ENCODE measurements at places on chromosomes 4 and X.
A peak's percentile ranks its signal among the peaks of the same experiment; 100 is the strongest.

DNA sequence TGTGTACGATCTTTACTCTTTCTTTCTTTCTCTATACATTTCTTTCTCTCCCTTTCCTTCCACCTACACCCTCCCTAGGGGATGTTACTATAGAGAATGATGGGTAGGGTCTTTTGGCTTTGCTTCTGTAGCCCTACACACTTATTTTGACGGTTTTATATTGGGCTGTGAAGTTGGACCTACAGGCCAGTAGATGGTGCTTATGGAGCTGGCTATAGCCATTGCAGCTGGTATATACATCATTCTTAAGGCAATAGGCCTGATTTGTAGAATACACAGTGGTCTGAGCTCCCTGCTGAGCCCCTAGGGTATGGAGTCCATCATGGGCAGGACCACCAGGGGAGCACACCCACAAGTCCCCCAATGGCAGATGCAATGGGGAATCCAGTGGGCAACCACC, 1869.7 kb downstream of the STIM2 start:
- no peak for DNase-seq

DNA sequence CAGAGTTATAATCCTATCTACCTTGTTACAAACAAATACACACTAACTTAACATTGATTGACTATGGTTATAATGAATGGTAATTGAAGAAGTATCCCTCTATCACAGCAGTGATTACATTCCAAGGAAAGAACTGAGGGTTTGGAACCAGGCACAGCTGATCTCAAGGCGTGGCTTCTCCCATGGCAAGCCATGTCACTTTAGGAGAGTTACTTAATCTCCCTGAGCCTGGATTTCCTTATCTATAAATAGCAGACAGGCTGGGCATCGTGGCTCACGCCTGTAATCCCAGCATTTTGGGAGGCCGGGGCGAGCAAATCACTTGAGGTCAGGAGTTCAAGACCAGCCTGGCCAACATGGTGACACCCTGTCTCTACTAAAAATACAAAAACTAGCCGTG, 25.6 kb downstream of the SORBS2 start:
- DNase-seq = no peak

DNA sequence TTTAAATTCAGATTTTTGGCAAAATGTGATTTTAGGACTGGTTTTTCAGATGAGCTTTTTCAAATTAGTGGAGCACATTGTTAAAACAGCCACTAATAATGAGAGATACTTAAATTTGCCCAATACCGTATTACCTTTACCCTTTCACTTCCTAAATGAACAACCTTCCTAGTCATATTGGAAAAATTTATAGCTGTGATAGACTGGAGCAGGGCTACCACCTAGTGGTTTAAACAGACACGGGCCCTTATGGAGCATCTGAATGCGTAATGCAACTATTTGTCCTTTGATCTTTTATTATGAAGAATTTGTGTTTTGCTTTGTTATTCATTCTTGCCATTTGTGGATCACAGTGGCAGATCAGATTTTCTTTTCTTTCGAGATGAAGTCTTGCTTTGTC, 72.7 kb downstream of the KDM6A start:
- DNase-seq = peak; percentile 1

DNA sequence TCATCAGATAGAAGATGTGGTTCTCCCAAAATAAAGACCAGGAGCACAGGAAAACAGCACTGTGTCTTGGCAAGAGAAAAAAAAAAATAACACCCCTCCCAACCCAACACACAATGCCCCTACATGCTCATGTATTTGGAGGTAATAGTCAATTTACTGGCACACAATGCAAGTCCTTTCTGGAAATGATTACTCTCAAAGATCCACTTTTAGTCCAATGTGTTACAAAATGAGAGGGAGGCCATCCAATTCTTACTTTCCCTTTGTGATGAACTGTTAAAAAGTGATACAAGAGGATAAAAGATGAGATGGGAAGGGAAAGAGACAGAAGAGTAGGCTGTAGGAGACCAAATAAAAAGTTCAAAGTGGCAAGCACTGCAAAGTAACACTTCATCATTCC, 180.3 kb upstream of the DKK2 start:
- no peak for DNase-seq

GRCh38 chr4:39587881-39588280, 50.8 kb downstream of the SMIM14 start:
- DNase-seq = no peak

GRCh38 chr4:78061939-78062570, 4.9 kb downstream of the FRAS1 start:
- no peak for DNase-seq

- no peak for DNase-seq
Measured at GRCh38 chr4:131547506-131547981, 1601.5 kb upstream of the PCDH10 start.

DNA sequence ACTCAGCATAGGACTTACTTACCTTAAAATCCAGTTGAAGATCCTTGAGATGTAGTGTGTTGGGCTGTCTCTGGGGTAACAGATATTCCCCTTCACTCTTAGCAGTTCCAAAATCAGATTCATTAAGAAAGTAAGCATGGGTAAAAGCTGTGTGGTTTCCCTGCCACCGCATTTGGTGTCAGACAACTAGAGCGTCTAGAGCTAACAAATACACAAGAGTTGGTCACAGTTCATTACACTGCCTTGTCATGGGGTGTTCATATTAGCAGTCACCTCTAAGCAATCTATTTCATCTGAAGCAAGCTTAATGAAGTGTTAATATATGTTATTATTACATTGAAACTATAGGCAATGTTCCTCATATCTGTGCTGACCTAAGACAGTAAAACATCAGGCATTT, 342.8 kb downstream of the PPARGC1A start:
- no peak for DNase-seq

GRCh38 chr4:141247430-141247780, 26.7 kb downstream of the ZNF330 start:
- DNase-seq = no peak

DNA sequence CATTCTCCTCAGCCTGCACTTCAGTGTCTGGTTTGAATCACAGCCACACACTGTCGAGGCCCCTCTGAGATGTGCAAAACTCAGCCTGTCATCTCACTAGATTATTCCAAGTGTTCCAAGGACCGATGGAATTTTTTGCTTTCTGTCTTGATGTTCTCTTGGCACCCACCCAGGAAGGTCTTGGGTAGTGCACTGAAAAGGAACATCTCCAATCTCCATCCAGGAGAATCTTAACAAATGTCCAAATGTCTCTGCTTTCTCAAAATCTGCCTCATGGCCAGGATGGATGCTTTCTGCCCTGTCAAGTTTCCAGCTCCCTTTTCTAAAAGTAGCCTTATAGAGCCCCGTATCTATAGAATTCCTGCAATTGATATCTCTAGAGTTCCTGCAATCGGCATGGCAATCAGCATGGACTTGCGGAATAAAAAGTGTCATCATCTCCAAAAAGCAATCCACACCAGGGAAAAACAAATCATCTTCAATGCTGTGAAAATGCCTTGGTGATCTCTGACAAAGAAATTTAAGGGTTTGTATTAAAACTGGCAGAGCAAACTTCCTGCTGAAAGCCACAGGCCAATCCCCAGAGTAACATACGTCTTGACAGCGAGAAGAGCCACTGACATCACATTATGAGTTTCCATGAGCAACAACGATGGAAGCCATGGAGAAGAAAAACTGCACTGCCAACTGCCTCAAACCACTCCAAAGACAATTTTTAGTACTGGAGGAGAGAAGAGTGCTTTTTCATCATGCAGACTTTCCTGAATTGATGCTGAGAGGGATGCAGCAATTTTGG, 215.3 kb upstream of the FAM9B start:
- DNase-seq = no peak

- no peak for DNase-seq
Measured at GRCh38 chrX:119728487-119728886, 29.9 kb upstream of the SOWAHD start.

- no peak for DNase-seq
Measured at GRCh38 chr4:110830461-110830860, 207.6 kb upstream of the PITX2 start.

GRCh38 chrX:8960957-8961468, 72.9 kb downstream of the FAM9B start:
- no peak for DNase-seq

GRCh38 chr4:89363786-89364185, 56.2 kb upstream of the GPRIN3 start:
- DNase-seq = no peak

DNA sequence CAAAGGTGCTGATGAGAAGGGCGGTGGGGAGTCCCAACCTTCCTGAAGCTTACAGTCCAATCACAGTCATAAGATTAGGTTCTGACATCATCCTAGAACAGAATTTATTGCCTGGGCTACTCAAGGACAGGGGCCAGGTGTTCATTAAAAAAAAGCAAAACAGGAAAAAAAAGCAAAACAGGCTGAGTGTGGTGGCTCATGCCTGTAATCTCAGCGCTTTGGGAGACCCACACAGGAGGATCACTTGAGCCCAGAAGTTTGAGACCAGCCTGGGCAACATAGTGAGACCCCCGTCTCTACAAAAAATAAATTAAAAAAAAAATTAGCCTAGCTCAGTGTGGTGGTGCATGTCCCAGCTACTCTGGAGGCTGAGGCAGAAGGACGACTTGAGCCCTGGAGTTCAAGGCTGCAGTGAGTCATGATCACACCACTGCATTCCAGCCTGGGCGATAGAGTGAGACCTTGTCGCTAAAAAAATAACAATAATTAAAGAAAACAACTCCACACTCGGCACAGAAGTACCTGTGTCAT, 3.0 kb downstream of the RAB9A start:
- DNase-seq = no peak

- no peak for DNase-seq
Measured at GRCh38 chr4:173958445-173958844, 325.0 kb downstream of the FBXO8 start.

DNA sequence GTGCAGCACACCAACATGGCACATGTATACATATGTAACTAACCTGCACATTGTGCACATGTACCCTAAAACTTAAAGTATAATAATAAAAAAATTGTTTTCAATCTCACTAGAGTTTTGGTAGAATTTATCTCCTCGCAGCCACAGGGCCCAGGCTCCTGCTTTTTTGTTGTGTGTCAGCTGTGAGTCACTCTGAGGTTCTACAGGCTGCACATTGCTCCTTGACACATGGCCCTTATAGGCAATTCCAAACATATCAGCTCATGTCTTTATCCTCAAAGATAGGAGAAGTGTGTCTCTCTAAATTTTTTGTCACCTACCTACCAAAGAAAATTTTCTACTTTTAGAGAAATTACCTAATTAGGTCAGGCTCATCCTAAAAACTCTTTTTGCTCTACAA, 252.1 kb upstream of the ADGRL3 start:
- no peak for DNase-seq

DNA sequence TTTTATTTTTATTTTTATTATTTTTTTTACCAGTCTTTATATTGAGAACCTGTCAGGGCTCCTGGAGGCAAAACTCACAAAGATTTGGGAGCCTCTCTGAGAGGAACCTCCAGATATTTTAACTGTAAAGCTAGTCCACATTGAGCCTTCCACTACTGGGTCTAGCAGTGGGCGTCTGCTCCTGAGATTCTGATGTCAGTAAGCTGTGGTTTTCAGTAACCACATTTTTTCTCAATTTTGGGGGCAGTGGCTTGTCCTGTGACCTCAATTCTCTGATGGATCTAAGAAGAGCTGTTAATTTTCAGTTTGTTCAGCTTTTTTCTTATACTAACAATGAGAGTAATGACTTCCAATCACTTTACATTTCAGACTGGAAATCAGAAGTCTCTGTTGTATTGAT, 23.6 kb upstream of the GPRASP1 start:
- DNase-seq = no peak

- no peak for DNase-seq
Measured at GRCh38 chrX:13341491-13342101, 21.7 kb upstream of the ATXN3L start.

DNA sequence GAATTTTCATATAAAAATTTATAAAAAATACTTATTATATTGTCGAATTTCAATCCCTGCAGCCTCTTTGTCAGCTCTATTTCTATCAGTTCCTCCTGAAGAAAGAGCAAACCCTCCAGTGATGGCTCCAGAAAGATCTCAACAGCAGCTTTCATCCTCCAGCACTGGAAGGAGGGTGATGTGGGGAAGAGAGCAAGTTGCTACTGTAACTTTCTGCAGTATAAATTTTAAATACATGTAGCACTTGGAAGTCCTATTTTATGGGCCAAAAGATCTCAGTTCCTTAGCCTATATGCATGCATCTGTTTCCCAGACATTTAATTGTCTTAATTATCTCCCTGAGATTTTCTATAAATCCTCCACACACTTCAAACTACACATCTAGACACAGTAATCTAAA, 13.7 kb upstream of the ODAM start:
- DNase-seq = no peak

DNA sequence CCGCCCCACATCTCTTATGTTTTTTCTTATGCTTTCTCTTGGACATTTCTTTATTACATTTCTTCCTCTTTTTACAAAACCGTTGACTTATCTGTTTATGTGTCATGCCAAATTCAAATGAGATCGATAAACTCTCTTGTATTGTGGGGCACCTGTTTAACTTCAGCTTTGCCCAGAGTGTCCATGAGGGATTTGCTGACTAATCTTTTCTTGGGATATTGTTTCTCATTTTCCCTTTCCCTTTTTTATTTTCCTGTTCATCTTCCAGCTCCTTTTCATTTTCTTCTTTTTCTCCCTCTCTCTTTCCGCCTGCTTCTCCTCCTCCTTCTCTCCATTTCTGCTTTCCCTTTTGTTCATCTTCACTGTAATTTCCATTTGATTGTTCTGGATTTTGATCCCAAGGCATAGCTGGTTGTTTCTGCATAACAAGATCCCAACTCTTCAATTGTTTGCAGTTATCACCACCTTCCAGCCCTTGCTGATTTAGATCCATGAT, 10.7 kb downstream of the TIMM8A start:
- no peak for DNase-seq

DNA sequence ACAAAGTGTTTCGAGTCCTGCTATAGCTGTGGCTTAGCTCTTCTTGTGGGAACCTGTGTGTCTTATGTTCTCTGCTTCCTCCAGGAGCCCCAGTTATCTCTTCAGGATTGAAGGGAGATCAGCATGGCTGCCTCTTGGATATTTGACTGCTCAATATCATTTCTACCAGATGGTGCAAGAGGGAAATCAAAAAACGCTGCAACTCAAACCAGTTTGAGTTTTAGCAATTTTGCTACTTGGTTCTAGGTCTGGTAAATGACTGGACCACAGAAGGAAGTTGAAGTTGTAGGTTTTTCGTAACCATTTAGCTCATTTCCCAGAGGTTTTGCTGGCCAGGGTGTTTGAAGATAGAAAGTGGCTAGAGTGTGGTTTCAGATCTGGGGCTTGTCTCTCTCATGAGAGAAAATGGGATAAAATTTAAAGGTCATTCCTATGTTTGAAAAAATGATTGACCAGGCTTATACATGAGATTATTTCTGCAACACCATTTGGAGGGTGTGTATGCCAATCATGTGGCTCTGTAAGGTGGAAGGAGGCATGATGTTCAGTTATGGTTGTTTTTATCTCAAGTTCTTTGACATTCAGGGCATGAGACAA, 210.4 kb downstream of the SPRY1 start:
- DNase-seq = no peak

DNA sequence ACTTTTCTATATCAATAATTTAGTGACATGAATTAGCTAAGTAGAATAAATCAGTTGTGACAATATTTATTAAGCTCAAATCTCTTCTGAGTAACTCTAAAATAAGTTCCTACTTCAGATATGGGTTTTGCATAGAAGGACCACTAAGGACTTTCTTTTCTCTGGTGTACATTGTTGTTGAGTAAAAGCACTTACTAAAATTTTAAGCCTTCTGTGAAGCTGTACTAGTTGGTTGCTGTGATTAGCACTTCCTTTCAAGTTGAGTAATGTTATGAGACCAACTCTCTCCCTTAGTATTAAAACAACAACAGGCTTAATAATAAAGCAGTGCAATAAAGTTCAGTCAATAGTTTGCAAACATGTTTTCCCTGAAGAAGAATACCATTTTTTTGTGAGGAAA, 667.4 kb upstream of the NDST4 start:
- DNase-seq = no peak

- DNase-seq = no peak
Measured at GRCh38 chr4:147837435-147837834, 105.5 kb downstream of the ARHGAP10 start.

Data from activated CD4-positive, alpha-beta T cell treated with anti-CD3 and anti-CD28 coated beads for 4 hours (primary cell).